Stimulated activated CD4-positive, alpha-beta T cell treated with anti-CD3 and anti-CD28 coated beads, Interleukin-2, amount 100 ng/mL, for 24 hours (primary cell): ENCODE measurements at places on chromosomes 2 and 18.

DNA sequence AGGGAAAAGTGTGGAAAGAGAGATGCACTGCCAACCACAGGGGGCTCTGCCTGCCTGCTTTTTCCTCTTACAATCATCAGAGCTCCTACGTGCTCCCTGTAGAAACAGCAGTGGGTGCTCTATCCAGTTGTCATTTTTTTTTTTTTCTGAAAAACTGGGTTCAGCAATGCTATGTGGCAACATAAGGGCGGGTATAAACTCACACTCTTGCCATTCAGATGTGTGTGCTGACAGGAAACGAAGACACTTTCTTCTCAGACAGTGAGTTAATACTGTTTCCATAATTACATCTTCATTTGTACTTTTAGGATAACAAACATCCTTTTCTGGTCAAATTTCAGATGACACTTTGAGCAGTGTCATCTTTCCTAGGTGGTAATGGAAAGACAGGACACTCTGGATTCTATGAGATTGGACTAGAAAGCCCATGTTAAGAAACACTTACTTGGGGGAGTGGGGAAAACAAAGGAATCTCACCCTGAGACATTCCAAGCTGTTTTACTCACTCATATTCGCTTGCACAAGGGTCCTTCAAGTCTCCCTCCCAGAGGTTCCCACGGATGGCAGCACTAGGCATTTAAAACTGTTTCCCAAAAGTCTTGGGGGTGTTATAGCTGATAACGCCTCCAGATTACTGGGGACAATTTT, 41.3 kb downstream of the CCDC93 start:
- DNase-seq: no peak

- DNase-seq: no peak
Observed at GRCh38 chr18:14970027-14970426, 222.1 kb downstream of the ANKRD30B start.

- DNase-seq: peak; percentile 26
Observed at GRCh38 chr2:63055226-63056106, 4.8 kb downstream of the OTX1 start.

- no peak for DNase-seq
Observed at GRCh38 chr18:306608-307255, 38.9 kb upstream of the THOC1 start.

DNA sequence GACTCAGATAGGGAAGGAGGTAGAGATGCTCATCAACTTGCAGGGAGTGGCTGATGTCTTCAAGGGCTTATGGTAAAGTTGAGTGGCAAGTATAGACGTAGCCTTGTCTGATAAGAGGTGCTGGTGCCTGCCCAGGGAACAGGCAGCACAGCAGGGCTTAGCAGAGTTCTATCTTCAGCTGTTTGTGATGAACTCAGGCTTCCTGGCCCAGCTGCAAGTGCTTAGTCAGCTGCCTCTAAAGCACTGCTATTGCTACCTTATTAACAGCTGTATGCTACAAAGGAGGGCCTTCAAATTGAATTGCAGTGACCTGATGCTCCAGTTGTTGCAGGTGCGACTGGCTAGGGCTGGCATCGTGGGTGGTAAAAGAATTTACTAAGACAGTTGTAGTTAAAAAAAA, 82.1 kb downstream of the TSN start:
- DNase-seq: no peak

GRCh38 chr2:2869553-2869952, 508.1 kb downstream of the EIPR1 start:
- no peak for DNase-seq

DNA sequence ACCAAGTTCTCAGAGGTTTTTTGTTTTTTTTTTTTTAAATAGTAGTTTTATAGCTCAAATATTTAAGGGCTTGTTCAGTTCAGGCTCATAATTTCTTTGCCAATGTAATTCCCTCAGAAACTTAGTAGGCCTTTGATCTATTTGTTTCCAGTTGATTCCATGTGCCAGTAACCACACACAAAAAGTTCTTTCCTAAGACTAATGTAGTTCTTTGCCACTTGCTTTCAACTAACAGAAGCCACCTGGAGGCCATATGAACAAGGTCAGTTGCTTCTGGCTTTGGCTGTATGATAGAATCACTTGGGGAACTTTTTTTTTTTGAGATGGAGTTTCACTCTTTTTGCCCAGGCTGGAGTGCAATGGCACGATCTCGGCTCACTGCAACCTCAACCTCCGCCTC, 100.7 kb downstream of the DTNB start:
- DNase-seq: no peak

GRCh38 chr18:79625195-79625923, 54.2 kb upstream of the CTDP1 start:
- no peak for DNase-seq

DNA sequence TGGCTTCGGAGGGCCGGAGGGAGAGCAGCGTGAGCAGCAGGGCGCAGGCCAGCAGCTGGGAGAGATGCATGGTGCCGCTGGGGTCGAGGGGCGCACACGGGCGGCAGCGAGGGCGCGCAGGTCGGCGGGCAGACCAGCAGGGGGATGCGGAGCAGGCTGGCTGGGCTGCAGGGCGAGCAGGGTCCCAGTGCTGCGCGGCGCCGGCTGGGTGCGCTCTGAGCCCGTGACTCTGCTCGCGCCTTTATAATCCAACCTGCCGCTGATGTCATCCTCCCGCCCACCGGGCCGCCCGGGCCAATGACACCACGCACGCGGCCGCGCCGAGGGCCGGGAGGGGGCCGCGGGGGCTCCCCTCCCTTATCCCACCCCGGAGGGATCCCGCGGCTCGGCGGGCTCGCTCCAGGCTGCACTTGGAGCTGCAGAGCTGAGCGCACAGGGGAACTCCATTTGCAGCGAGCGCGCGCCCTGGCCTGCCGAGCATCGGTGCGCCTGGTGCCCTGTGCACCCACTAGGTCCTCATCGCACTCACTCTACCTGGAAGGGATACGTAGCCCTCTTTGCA, at the start of gene NPPC:
Gene NPPC (minus strand): TSS at position 217 of the 562 bp plus-strand sequence. CDS start 147 bp downstream, at position 70.
- peak; percentile 85 for DNase-seq

GRCh38 chr2:30656079-30656478, 151.2 kb downstream of the CAPN13 start:
- no peak for DNase-seq

DNA sequence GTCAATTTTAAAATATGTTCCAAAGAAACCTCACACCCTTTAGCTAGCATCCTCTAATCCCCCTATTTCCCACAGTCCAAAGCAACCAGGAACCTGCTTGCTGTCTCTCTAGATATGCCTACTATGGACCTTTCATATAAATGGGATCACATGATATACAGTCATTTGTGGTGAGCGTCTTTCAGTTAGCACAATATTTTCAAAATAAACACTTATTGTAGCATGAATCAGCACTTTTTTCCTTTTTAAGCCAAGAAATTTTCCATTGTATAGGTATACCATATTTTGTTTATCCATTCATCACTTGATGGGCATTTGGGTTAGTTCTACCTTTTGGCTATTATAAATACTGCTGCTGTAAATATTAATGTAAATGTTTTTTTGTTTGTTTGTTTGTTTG, 223.0 kb upstream of the DOK6 start:
- DNase-seq: no peak

GRCh38 chr2:215773728-215774127, 239.6 kb downstream of the MREG start:
- DNase-seq: no peak

DNA sequence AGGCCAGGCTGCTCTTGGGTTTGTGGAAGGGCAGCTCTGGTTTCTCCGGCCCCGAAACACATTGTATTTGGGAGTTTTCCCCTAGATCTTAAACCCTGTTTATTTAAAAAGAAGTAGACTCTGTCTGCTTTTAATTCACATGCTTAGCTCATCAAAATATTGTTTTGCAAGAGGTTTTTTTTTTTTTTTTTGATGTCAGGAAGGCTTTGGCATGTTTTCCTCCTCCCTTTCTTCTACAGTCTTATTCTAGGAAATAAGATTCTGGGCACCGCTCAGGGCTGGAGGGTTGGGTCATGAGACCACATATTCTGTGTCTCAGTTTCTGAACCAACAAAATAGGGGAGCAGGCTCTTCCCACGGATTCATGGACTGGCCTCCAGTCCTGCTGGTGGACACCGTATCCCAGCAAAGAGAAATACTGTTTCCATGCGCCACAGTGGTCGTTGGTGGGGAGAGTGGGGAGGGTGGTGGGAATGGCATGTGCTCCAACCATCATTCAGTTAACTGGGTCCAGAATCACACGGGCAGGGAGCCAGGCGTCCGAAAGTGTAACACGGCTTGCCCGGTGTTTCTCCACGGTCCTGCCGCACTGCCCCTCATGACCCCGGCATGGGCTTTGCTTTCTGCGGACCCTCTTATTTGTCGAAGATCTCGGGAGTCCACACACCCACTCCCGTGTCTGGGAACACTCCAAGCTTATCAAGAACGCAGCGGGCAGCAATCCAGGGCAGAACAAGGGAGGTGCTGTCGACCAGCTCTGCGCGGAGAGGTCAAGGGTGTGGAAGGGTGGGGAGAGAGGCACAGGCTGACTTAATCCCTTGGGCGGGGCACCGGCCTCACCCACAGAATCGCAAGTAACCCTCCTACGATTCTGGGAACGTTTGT, 176.7 kb downstream of the GLI2 start:
- no peak for DNase-seq

DNA sequence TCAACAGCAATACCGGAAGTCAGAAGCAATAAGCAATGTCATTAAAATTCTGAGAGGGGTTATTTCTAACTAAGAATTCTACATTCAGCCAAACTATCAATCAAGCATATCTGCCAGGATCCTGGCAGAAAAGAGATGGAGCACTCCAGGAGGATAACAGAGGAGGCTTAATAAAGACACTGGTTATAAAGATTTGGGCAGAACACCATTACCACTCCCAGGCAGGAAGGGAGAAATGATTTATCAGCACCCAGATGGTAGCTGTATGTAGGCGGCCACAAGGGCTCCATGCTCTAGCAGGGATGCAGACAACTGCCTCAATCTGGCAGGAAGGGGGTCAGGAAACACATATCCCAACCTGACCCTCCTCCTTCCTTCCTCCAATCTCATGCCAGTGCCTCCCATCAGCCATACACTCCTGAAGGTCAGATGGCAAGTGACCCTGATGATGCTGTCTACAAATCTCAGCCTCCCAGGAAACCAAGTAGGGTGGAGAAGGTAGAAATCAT, 20.5 kb upstream of the TNFAIP6 start:
- DNase-seq: no peak

GRCh38 chr2:8006626-8007025, 675.2 kb upstream of the ID2 start:
- DNase-seq: no peak

DNA sequence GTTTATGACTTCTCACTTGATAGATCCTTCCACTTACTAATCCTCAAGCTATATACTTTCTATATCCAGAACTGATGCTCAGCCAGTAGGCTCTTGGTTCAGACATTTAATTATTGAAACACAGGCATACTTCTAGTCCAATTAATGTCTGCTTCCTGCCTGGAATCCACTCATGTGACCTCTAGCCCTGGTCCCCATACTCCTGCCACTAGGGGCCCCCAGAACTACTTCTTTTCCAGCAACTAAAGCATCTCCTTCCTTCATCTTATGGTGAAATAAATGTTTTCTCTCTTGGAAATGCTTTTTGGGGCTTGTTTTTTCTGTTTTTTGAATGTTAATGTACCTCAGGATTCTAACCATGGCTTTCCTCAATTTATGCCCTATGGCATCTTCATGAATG, 527.6 kb downstream of the SATB2 start:
- no peak for DNase-seq

DNA sequence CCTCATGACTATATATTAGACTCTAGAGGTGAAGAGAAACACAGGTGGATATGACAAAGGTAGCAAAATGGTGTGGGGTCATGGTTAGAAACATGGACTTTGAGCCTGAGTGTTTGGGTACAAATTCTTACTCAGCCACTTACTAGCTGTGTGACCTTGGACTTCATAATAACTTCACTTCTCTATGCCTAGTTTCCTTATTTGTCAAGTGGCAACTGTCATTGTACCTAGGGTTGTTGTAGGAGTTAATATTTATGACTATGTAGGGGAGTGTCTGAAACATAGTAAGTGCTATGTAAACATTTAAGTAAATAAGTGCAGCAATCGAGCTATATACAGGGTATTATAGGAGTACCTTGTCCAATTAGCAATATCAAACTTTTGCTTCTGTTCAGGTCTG, 49.7 kb upstream of the RAPH1 start:
- DNase-seq: no peak

GRCh38 chr2:111694700-111695101, 189.3 kb downstream of the ANAPC1 start:
- DNase-seq: no peak

DNA sequence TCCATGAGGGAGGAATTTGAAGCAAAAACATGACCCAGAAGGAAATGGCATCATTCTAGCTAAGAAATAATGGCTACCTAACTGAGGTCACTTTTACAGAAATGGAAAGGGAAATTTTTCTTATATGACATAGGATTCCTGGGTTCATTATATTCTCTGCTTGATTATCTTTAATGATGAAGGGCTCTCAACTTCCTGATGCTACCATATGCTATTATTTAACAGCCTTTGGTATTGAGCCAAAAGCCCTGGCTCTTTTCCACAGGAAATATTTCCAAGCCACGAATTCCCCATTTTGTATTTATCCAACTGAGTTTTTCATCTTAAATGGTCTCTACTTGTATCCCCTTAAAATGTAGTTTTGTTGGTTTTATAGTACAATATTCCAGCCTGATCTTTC, 63.2 kb upstream of the NPAS2 start:
- DNase-seq: no peak

DNA sequence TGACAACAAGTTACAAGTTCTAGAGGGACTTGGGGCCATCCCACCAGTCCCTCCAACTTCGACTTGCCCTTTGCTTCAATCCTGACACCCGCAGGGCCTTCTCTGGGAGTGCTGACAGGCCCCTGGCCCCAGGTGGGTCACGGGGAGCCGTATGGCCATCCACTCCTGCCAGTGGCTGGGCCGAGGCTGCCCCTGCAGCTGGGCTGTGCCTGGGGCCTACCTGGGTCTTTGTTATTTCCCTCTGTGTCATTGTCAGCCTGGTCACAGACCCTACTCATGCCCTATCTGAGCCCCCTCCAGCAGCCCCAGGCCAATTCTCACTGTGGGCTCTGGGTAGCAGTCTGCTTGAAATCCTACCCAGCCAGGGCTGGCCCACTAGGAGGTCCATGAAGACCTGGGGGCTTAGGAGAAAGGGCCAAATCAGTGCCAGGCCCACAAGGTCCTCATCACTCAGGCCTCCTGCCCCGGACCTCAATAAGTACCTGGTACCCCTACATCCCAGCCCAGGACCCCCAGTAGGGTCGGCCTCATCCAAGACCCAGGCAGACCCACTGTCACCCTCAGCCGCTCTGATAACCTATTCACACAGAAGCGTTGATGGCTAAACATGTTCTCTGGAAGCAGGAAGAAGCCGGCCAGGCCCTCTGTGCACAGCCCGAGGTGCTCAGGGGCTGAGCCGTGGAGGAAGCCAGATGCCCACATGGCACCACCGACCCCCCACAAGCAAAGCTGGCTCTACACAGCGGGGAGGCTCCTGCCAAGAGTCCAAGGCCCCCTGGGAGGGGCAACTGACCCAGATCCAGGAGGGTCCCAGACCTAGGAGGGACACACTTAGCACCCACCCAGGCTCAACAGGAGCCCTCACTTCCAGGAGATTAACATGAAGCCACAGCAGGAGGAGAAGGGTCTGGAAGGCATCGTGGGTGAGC, 57.7 kb downstream of the BIN1 start:
- DNase-seq: no peak

- DNase-seq: no peak
Observed at GRCh38 chr2:205403244-205403825, 279.0 kb upstream of the NRP2 start.
